ENCODE measurements at places on chromosomes 4 and X.

GRCh38 chr4:120331486-120332370 lies 265.1 kb upstream of the MAD2L1 start:
- no peak for DNase-seq

DNA sequence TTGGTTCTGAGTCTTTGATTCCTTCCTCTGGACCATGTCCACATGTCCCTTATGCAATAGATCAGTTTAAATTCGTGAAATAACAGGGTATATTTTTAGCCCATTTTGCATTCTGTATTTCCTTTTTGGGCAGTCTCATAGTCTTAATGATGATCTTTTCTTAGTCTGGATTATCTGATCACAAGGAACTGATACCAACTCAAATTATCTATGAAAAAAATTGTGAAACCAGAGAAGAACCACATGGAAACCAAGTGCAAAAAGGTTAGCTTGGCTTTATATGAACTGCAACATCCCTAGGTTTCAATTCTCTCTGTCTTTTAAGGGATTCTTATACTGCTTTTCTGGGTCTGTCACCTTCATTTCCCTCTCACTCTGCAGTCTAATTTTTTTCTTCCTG lies 608.6 kb upstream of the AADAT start:
- no peak for DNase-seq

DNA sequence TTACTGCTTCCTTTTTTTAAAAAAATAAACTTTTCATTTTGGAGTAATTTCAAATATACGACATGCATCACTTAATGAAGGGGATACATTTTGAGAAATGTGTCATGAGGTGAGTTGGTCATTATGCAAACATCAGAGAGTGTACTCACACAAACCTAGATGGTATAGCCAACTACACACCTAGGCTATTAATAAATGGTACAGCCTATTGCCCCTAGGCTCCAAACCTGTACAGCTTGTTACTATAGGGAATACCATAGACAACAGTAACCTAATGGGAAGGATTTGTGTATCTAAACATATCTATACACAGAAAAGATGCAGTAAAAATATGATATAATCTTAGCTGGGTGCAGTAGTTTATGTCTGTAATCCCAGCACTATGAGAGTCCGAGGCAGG lies 29.1 kb downstream of the SETD7 start:
- DNase-seq, result no peak

GRCh38 chr4:183832776-183833450 lies 72.2 kb upstream of the STOX2 start:
- DNase-seq, result no peak

GRCh38 chr4:143391895-143392294 lies 55.2 kb downstream of the GAB1 start:
- no peak for DNase-seq

GRCh38 chr4:88985088-88985773 lies 71.8 kb downstream of the FAM13A start:
- DNase-seq, result no peak

DNA sequence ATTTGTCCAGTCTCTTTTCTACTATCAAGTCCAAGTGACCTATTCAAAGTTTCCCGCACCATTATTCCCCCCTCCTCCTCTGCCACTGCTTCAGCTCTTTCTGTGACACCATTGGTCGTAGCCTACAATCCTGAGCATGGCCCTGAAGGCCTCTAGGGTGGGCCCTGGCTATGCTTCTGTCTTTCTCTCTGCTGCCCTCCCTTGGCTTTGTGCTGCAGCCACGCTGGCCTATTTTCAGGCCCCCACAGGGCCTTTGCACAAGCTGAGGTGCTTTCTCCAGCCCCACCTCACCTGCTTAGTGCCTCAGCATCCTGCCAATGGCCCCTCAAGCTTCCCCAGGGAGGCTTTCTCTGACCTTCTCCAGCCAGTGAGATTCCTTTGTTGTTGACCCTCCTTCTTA lies 156.5 kb downstream of the NHS start:
- no peak for DNase-seq

DNA sequence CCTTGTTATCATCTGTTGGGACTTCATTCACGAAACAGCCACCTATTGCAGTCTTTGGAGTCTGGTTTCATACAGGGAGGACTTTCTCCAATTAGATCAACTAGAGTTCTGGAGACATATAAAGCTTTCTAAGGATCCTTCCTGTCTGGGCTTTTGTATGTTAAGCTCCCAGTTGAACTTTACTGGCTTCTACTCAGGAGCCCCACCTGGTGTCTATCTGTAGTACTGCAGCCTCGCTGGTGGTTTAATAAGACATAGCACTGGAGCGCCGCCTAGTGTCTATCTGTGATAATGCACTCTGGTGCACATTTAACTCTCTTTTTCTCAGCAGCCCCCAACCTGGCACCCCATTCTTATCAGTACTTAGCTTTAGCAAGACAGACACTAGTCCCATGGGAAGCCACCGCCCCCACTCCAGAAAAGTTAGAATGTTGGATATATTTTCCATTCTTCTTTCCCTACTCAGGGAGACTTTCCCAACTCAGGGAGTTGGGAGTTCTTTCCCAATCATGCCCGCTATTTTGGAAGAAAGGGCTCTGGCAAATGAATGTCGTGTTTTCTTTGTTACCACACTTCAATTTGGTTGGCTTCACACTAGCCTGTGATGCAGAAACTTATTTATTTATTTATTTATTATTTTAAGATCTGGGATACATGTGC lies 36.9 kb upstream of the SYTL4 start:
- no peak for DNase-seq

GRCh38 chr4:147948336-147948735 lies 216.4 kb downstream of the ARHGAP10 start:
- DNase-seq, result no peak

GRCh38 chr4:2714061-2714770 lies 41.9 kb downstream of the TNIP2 start:
- no peak for DNase-seq

DNA sequence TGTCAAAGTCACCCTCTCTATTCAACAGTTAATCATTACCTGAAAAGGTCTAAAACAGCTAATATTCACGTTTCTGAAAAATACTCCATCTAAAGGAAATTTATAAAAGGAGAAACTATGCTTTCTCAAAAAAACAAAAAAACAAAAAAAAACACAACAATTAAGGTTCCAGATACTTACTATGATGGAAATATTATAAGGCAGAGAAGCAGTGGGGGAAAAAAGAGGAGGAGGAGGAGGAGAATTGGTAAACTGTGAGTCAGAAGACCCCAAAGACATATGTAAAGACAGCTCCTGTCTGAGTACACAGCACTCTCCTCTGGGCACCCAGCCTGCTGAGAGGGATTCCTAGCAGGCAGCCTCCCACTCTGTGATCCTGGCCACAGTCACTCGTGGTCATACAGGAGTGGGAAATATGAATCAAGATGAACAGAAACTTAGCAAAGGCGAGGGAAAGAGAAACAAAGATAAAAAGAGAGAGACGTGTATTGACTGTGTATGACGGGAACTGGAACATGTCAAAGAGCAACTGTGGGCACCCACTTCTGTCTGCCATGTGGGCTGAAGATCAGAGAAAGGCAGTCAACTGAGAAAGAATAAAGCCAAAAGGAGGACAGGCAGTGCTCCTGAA lies 12.5 kb downstream of the KLHL15 start:
- no peak for DNase-seq

- DNase-seq, result no peak
These were observed 27.4 kb upstream of the TMPRSS11B start for GRCh38 chr4:68272860-68273259.

DNA sequence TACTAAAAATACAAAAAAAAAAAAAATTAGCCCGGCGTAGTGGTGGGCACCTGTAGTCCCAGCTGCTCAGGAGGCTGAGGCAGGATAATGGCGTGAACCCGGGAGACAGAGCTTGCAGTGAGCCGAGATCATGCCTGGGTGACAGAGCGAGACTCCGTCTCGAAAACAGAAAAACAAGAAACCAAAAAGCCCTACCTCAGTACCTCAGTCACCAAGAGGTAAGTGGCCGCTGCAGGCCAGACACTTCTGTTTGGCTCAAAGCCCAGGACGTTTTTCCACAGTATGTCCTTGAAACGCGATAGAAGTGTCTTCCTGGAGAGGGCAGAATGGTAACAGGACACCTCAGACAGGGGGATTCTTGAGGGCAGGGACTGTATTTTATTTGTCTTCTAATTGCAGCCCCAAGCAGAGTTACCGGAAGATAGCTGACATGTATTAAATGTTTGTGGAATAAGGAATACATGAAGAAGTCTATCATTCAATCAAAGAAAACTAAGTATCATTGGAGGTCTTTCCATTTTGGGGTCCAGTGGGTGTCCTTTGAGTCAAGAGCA lies 63.6 kb downstream of the CLNK start:
- no peak for DNase-seq

- no peak for DNase-seq
These were observed 519.8 kb downstream of the TRIML1 start for GRCh38 chr4:188658958-188659522.

DNA sequence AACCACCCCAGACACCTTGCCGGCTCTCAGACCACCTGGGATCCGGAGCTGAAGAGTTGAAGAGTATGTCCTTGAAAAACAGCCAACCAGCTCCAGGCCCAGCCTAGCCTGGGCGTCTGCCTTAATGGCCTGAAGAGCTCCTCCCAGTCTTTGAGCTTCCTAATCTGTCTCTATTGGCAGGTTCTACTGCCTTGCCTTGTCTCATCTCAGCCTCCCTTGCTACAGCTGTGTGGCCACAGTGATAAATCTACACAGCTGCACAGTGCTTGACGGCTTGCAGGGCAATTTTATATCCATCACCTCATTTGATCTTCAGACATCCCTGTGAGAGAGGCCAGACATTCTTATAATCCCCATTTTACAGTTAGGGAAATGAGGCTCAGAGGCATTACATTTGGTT lies 19.9 kb downstream of the AWAT2 start:
- DNase-seq, result no peak

DNA sequence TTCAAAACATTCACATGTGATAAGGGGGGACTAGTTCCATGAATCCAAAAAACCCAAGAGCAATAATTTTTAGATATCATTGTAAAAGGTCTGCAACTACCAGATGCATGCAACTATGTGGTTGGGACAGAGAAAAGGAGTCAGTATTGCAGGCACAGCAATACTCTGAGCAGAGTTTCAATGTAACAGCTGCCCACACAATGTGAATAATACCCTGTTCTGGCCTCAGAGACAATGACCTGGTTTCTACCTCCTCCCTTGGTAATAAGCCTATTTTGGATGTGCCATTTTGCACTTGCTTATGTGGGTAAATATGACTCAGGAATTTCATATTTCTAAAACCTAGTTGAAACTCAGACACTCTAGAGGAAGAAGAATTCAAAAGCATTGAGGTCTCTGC lies 194.8 kb upstream of the RASGEF1B start:
- DNase-seq, result no peak

DNA sequence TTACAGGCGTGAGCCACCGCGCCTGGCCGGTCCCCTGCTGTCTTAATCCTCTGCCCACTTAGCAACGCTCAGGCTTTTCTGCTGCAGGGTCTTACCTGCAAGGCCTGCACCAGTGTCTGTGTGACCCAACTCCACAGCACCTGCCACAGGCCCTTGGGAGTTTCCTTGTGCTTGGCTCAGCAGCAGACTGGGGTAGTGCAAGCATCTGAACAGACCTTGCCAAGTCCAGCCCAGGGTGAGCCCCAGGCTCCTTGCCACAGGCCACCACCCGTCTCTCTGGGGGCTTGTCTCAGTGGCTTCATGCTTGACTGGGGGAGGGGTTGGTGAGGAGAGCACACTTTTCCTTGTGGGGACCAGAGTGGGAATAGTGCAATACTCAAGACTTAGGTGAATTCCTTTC lies 87.0 kb downstream of the FAM193A start:
- DNase-seq, result no peak

GRCh38 chrX:147850875-147851274 lies 60.8 kb upstream of the FMR1 start:
- DNase-seq, result no peak

DNA sequence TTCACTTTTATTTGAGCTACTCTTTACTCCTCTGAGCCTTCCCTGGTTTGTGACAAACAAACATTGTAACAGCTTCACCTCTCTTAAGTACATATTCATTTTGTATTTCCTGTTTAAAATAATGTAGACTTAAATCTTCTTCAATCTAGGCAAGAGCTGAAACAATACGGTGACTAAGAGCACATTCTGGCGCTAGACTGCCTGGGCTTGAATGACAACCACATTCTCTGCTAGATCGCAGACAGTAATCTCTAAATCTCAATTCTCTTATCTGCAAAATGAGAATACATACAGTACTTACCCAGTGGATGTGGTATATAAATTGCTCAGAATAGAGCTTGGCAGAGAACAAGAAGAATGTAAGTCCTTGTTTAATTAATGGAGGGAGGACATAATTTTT lies 144.8 kb downstream of the ARAP2 start:
- no peak for DNase-seq

- no peak for DNase-seq
These were observed 49.5 kb upstream of the HELT start for GRCh38 chr4:184968784-184969201.

DNA sequence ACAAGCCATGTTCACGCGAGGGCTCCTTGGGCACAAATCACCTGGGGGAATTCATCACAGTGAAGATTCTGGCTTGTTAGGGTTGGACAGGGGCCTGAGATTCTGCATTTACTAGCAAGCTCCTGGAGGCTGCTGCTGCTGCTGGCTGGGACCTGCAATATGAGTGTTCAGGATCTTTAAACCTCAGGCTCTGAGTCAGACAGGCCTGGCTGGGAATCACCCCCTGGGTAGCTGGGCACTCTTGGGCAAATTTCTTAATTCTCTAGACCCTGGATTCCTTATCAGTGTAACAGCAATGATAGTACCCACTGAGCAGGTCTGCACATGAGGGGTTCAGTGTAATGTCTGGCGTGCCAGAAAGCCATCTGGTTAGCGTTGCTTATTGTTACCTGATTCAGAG lies 101.5 kb downstream of the DHX15 start:
- DNase-seq, result no peak

DNA sequence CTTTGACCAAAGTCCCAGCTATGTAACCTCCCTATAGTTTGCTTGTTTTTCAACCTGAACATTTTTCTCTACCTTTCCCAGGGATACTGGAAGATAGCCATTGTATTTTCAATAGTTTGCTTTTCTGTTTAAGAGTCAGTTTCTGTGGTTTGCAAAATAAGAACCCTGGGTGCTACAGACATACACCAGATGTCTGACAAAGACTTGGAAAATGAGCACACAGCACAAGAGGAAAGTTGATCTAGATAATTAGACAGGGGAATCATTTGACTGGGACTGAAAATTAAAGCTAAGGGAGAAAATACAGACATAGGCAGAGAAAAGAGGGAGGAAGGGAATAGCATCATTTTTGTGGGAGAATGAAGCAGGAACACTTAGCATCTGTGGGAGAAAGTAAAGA lies 218.3 kb upstream of the CNKSR2 start:
- DNase-seq, result no peak

DNA sequence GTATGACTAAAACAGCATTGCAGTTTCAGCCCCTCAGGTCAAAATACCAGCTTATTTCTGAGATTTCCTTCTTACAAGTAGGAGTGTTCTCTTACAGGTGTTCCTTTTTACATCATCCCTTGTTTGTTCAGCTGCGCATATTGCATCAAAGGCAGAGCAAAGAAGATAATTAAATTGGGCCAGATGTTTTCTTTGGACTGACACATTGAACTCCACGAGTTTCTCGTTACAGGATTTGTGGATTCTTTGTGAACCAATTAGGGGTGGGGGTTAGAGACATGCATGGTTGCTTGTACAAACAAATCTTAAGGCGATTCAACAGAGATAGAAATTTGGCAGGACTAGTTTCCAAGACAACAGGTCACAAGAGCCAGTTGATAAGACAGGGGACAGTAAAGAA lies 95.7 kb downstream of the SPANXN4 start:
- DNase-seq, result no peak

All from occipital lobe (tissue), 3 donors.